COR-L47 (cell line): ENCODE measurements at places on chromosomes 12 and 14.
A peak's percentile ranks its signal among the peaks of the same experiment; 100 is the strongest.

GRCh38 chr12:95198914-95199313 lies 18.4 kb downstream of the FGD6 start:
- no peak for DNase-seq

- DNase-seq: no peak
Measured at GRCh38 chr12:28108599-28108998, 81.7 kb upstream of the CCDC91 start.

DNA sequence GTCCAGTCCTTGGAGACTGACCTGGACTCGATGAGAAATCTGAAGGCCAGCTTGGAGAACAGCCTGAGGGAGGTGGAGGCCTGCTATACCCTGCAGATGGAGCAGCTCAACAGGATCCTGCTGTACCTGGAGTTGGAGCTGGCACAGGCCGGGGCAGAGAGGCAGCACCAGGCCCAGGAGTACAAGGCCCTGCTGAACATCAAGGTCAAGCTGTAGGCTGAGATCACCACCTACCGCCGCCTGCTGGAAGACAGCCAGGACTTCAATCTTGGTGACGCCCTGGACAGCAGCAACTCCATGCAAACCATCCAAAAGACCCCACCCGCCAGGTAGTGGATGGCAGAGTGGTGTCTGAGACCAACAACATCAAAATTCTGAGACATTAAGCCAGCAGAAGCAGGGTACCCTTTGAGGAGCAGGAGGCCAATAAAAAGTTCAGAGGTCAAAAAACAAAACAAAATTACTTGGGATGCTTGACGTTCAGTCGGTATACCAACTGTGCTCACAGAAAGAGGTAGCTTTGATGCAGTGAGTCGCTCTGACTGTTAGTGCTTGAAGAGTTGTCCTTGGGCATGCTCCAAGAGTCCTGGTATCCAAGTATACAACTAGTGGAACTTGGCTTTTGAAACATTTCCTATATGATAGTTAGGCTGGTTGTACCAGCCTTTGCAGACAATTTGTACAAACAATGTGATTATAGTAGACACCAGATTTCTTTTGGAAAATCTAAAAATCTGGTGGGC lies 4.8 kb downstream of the MED6 start:
- no peak for DNase-seq

DNA sequence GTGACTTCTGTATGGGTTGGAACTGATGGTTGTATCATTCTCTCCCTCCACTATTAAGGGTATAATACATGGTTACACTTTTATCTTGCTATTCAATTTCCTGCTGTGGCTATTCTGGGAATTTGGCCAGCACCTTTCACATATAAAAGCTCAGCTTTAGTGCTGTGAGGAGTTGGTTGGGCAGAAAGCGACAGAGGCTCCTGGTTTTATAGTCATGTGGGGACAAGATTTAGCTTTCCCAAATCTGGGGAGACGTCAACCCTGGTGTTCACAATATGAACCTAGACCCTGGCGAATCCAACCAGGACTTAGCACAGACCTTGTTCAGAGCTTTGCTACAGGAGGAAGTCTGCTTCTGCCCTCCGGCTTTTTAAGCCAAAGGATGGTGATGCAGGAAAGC lies 36.5 kb downstream of the FOS start:
- peak; percentile 78 for DNase-seq

GRCh38 chr12:53208435-53208834 lies 1.4 kb upstream of the ITGB7 start:
- DNase-seq: no peak

DNA sequence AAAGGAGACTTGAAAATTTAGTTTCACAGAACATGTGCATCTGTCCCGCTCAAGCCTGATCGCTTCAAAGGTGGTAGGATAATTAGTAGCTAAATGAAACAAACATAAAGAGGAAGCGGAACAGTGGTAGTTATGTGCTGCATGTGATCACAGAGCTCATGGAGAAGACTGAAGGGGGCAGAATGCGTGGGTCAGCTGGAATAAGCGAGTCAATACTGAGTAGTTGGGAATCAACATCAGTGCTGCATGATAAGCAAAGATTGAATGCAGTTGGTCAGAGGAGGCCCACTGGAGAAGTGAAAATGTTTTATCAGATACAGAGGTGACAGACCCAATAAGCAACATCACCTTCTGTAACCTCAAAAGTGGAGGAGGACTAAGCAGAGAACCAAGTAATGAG lies 95.1 kb upstream of the RFX4 start:
- no peak for DNase-seq

- DNase-seq: no peak
Measured at GRCh38 chr12:91630083-91630482, 447.5 kb upstream of the DCN start.

GRCh38 chr14:94542111-94542810 lies 19.0 kb upstream of the SERPINA4 start:
- no peak for DNase-seq

DNA sequence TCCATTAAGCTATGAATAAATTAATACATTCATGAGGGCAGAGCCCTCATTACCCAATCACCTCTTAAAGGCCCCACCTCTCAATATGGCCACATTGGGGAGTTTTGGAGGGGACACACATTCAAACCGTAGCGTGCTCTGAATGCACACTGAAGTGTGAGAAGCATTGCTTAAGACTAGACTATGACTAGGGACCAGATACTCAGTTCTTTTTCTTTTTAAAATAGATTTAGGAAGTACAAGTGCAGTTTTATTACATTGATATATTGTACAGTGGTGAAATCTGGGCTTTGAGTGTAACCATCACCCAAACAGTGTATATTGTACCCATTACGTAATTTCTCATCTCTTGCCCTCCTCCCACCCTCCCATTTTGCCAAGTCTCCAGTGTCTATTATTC lies 21.0 kb upstream of the JDP2 start:
- no peak for DNase-seq

DNA sequence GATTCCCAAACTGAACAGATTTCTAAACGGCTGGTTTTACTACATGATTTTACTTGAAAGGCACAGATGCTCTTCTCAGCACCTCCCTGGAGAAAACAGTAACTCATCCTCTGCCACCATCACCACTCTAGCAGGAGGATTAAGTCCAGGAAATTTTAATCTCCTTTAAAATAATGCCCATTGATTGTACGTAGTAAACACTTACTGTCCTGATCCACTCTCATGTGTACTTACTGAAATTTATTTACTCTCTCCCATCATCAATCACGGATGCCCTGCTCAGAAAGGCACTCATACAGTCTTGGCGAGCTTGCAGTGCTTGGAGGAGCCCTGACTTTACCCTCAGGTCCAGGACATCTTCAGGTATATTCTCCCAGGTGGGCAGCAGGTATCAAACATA lies 239.8 kb upstream of the EGLN3 start:
- no peak for DNase-seq

DNA sequence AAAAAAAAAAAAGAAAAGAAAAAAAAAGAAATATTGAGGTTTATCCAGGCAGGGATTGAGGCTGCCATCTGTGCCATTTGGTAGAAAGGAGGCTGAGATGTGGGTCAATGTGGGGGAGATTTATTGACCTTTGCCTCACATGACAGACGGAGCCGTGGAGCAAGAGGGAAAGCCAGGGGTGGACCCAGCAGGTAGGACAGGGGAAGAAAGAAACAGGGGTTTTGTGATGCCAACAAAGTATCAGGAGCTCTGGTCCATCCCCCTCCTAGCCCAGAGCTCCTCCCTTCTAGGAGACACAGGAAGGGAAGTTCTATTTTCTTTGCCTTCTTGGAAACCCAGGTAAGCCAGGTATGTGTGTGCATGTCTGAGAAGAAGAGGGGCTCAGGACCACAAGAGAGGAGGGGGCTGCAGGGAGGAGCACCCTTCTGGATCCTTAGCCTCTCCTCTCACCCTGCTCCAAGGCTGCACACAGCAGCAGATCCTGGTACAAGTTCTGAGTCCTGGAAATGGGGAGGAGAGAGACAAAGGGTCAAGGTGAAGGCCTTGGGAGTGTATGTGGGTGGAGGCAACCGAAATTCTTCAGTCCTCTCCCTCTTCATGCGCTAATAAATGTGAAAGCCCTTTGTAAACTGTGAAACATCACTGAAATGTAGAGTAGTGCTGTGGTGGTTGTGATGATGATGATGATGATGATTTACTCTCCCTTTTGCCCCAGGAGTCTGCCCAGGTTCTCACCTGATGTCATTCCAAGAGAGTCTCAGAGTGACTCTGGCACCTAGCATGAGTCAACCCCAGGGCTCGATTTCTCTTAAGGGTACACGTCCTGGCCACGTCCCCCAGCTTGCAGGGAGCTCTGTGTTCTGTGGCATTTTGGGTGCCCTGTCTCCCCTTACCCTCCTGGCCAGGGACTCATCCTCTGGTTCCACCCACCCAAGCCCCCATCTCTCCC lies 26.3 kb downstream of the ZFP36L1 start:
- DNase-seq: no peak

DNA sequence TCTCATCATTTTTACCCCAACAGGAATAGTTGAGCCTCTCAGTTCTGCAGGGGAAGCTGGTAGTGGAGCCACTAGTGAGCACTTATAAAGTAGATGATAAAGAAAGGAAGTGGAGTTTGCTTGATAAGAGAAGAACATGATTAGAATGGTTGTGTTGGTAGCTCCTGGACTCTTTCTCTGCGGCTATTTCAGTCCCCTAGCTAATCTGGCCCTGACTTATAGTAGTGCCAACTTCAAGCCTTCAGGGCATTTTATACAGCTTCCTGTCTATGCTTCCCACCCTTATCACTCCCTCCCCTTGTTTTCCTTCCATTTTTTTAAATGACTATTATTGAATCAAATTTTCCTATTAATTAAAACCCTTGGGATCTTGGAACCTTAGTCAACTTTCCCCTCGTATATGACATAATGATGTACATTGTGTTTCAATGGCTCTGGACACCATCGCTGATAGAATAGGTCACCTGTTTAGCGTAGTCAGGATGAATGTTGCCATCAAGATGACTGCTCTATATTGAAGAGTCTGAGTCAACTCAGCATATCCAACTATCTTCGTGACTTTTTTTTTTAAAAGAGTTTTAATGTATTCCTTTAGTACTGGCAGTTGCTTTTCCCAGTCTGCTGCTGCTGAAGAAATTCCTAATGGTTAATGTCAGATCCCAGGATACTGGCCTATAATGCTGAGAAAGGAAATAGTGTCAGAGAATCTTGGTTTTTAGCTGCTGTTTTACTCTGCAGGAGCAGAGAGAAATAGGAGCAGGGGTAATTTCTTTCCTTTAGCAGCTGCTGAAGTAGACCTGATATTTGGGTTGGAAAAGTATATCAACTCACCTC lies 16.2 kb upstream of the PCNX1 start:
- DNase-seq: no peak

DNA sequence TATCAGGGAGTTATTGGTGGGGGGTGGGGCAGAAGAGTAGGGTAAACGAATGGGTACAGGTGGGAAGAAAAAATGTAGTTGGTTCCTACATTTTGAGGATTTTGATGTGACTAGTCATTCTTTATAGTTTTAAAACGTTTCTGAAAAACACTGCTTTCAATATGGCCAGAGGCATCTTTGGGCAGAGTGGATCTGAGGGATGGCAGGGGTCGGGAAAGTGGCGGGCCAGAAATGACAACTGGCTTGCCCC lies 527 bp upstream of the ATP23 start:
- DNase-seq: no peak

GRCh38 chr12:42568952-42569915 lies 20.3 kb downstream of the PRICKLE1 start:
- peak; percentile 40 for DNase-seq

DNA sequence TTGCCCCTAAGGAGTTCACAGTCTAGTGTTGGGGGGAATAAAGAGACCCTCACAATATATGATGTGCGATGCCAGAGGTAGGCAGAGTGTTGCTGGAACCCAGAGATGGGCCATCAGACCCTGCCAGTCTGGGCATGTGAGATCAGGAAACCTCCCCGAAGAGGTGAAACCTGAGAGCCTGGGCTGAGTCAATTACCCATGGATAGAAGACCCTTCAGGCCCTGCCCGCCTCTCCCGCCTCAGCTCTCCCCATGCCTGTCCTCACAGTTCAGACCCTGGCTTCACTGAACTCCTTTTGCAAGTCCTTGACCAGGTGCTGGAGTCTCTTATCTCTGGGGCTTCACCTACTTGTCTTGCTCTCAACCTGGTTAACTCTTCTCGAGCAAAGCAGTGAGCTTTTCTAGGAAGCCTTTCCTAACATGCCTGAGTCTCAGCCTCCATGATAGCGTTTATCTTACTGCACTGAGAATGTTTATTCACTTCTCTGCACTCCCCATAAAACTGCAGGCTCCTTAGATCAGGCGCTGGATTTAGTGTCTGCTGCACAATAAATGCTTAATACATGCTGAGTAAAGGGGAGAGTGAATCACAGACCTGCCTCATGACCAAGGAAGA lies 19.6 kb downstream of the ALDH1L2 start:
- no peak for DNase-seq

GRCh38 chr14:24377657-24378056 lies 9.7 kb downstream of the NFATC4 start:
- DNase-seq: no peak

DNA sequence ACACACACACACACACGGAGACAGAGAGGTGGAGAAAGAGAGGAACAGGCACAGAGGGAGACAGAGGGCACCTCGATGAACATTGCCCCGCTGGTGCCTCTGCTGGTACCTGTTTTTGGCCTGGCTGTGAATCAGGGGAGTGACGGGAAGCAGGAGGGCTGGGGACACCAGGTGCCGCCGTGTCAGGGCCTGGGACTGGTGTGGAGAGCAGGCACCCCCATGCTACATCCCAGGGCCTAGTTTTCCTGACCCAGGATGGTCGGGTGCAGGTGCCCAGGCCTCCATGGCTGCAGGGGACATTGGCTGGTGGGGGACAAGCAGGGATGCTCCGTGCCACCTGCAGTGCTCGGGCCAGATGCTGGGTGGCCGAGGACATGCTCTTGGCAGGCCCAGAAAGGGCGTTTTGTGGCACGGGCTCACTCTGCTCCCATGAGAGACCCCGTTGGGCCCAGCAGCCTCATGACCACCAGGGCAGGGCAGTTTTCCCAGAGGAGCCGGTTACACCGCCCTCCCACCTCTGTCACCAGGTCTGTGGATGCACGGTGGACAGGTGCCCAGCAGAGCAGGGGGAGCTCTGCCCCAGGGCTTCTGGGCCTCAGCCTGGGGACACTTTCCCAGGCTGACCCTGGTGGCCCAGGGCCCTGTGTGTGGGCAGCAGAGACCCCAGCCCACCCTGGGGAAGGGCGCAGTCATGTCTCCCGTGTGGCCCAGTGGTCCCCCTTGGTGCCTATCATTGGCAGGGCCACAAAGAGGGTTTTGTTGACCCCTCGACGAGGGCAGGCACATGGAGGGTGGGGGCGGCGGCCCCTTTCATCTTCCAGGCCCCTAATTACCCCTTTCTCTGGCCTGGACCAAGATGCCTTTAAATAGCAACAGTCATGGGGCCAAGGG lies 207.5 kb upstream of the RTL1 start:
- no peak for DNase-seq

- no peak for DNase-seq
Measured at GRCh38 chr12:39990122-39991101, 115.5 kb downstream of the SLC2A13 start.

DNA sequence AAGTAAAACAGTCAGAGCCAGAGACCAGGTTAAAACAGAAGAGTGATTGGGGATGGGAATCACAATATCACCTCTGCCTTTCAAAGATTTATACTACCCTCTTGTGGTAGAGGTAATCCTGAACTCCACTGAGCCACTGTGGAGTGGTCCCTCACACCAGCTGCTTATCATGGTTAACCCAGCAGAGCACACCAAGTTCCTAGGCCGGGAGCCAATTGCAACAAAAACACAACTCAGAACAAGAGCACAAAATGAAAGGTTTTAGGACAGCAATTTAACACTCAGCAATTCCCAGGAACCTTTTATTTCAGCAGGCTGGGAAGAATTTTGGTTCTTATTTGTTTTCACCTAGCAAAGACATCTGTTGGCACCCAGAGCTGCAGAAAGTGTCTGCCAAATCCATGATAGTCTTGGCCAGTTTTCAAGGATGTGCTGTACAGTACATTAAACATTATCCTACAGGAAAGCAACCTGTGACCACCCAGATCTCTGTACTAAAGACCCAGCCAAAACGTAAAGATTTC lies 220.5 kb upstream of the ATXN7L3B start:
- DNase-seq: no peak
